ENCODE measurements at places on chromosomes 7 and 10. TPM values are rescaled to one million over a fixed set of nuclear protein-coding genes. Genes with fewer than 3 reads are reported as not detected.

NRP1 gene
- total RNA-seq = 418 TPM

PON3 gene
- total RNA-seq = under 0.01 TPM

PAX4 gene
- total RNA-seq = not detected

TCF7L2 gene
- total RNA-seq = 1.2 TPM

IFIT1B gene
- total RNA-seq = not detected

ECHS1 gene
- 62.6 TPM for total RNA-seq

NDUFB2 gene
- total RNA-seq = 136 TPM

All from regular cardiac myocyte (primary cell).